ENCODE measurements at places on chromosomes 1 and 21. TPM values are rescaled to one million over a fixed set of nuclear protein-coding genes. Genes with fewer than 3 reads are reported as not detected.

DNA sequence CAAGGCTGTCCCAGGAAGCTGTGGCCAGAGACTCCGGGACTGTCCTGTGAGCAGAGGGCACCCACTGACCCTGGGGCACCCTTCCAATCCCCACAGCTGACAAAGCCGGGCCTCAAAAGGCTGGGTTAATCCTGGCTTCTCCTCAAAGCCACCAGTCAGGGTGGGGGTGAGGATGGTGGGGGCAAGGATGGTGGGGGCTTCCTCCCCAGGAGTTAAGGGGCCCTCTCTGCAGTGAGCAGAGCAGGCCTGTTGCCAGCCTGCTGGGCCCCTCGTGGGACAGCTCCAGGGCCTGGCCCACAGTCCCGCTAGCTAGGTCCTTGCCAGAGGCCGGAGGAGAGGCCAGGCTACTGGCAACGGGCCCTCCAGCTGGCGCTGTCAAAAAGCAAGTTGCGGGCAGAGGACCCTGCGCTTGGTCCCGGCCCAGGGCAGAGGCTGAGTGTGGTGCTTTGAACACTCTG is 37.9 kb upstream of the CCDC27 start:
- DNase-seq = no peak

- no peak for DNase-seq
Observed at GRCh38 chr1:64598100-64598571, 128.2 kb downstream of the CACHD1 start.

GRCh38 chr1:85862456-85862855 is 154.2 kb upstream of the ZNHIT6 start:
- DNase-seq = no peak

DNA sequence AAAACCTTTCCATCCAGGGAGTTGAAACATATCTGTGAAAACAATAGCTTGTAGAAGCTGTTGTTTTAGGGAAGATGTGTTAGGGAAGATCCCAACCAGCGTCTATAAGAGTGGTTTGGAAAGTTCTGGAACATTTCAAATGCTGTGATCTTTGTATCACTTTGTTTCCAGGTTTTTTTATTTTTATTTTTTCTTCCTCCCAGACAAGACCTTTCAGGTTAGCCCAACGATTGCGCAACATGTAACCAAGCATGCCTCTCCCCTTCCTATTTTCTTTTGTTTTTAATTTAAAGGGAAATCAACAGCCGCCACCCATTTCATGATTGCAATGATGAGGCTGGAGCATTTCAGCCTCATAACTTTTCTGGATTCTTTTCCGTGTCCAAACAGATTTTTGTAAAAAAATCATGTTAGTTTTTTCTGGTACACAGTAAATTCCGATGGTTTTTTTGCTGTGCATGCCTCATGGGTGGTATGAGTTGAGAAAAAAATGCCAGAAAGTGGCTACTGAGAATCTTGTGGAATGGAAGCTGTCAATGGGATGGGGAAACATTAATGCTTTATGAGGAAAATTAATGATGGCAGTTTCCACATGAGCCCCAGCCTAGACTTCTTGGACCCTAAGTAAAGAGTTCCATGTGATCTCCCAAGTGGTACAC is 109.3 kb downstream of the RUNX1 start:
- no peak for DNase-seq

DNA sequence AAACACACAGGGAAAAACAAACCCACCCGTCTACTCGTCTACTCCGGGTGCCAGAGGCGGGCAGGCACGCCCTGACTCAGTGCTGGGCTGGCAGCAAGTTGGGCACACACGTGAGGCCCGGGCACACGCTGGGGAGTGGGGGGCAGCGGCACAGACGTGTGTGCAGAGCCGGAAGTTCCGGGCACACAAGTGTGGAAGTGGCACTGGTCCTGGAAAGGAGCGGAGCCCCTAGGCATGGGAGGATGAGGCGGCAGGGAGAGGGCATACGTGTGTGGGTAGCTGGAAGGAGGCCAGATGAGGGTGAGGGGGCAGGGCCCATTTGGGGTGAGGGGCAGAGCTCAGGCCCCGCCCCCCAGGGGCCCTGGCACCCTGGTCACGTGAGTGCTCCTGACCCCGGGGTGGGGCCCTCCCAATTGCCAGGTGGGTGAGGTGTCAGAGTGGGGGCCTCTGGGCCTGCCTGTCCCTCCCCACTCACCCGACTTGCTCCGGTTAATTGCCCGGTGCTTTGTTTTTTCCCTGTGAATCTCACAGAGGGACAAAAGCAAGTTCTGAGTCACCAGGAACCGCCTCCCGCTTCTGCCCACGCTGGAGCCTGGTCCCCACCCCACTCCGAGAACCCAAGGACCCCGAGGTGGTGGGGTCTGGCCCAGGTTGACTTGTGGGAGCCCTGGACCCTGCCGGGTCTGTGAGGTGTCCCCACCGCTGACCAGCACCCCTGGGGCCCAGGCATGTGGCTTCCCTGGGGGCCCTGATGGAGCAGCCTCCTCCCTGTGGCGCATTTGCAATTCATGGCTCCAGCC is 104.8 kb upstream of the CASZ1 start:
- DNase-seq = no peak

DNA sequence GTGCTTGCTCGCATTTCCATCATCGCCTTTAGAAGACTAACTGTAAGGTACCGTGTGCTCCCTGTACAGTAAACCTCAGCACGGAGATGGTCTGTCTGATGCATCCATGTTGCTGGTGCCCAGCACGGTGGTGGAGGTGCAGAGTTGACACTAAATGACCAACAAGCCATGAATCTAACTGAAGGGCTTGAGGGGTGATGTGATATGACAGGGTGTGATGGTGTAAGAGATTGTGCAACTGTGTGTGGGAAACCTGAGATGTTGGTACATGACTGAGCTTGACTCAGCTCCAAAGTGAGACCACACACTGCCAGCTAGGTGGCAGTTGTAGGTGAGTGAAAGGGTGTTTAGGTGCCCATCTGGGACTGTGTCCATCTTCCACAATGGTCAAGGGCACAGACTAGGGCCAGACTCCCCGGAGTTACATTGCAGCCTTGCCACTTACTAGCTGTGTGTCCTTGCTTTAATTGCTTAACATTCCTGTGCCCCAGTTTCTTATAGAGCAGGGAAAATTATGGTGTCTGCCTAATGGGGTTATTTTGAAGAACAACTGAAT is 21.4 kb downstream of the SLC2A1 start:
- no peak for DNase-seq

DNA sequence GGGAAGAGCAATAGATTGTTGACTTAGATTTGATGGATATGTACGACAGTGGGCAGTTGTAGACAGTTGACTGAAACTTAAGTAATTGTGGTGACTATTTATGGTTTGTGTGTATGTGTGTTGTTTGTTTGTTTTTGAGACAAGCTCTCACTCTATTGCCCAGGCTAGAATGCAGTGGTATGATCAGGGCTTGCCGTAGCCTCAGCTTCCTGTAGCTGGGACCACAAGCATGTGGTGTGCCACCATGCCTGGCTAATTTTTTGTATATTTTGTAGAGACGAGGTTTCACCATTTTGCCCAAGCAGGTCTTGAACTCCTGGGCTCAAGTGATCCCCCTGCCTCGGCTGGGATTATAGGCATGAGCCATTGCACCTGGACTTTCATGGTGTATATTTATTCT is 9.8 kb downstream of the SDHC start:
- DNase-seq = peak; percentile 67

DNA sequence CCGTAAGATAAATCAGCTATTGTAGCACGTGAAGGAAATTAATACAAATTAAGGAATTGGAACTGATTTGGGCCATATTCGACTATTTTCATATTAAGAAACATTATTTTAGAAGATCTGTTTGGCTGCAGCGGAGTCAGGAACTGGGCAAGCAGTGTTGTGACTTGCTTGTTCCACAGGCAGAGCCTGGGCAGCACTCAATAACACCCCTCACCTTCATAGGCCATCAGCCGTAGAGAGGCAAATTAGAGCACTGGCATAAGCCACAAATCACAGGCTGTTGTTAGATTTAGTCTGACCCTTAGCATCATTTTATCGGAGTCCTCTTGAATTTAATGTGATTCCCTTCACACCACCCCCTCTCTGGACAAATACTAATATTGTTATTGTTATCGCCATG is 72.8 kb downstream of the PBX1 start:
- DNase-seq = no peak

- DNase-seq = no peak
Observed at GRCh38 chr1:33886496-33886895, 22.6 kb downstream of the HMGB4 start.

DNA sequence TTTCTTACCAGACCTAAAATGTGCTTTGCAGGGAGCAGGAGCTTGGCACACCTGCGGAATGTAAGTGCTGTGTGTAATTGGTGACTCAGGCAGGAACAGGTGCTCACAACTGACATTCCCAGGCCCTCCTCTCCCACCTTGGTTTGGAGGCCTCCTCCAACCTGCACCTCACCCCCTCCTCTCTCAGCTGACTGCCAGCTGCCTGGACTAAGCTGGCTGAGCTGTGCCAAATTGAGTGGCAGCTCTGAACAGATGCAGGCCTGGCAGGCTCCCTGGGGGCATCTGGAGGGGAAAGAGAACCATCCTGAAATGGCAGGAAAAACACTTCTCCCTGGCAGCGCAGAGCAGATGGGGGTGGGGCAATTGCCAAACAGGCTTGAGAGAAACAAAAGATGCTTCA is 91.7 kb upstream of the PGBD5 start:
- DNase-seq = no peak

GRCh38 chr1:152747831-152748230 is 10.0 kb upstream of the KPRP start:
- no peak for DNase-seq

GRCh38 chr1:59143133-59143487 is 153.8 kb upstream of the FGGY start:
- DNase-seq = no peak

DNA sequence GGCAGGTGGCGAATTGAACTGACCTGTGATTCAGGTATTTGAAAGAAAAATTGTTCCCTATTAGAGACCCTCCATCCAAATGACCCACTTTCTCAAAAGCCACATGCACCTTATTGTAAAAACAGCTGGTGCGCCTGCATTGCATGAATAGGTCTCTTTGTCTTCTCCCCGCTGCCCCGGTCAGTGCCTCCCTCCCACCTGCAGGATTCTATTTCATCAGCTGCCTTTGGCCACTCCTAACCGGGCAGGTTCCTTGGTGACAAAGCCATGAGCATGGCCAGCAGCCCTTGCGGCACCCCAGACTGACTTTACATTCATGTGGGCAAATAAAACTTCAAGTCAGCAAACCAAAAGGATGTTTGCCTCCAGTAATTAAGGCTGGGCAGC is 6.4 kb downstream of the TMPRSS3 start:
- no peak for DNase-seq

GRCh38 chr1:212503714-212504113 is 71.0 kb downstream of the NENF start:
- no peak for DNase-seq

- no peak for DNase-seq
Observed at GRCh38 chr1:15341634-15342407, 67.9 kb upstream of the EFHD2 start.

DNA sequence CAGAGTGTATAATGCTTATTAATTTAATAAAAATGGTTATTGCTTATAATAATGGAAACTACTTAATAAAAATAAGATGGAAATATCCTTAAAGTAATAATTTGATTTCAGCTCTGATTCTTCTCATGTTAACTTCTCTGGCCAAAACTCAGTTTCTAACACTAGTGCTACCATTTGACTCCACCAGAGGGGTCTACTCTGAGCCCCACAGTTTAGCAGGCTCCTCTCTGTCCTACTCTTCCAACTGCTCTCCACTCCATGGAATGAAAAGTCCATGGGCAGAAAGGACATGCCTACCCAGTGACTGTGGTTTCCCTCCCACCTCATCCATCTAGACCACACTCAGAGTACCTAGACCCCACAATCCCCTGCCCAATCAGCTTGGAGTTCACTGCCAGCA is 489.1 kb upstream of the CAMK1G start:
- DNase-seq = no peak

DNA sequence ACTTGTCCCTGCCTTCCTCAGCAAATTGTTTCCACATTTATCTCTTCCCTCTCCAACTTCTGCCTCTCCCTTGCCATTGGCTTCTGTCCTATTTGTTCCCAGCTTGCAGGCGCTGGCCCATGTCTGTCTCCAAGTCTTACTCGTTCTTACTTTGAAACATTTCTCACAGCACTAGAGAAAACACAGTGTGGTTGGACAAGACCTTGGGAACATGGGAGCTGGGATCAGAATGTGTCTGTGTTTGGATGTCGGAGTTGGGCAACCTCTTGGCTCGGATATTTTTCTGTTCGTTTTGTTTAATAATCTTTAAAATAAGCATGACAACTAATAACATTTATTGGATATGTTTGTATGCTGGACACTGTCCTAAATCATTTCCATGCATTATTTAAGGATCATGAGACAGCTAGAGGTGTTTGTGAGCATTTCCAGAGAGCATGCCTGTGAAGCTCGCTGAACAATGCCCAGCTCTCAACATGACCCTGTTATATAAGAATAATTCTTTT is 5.9 kb upstream of the BRWD1 start:
- DNase-seq = no peak

GRCh38 chr1:23417570-23417969 is 7.0 kb downstream of the TCEA3 start:
- no peak for DNase-seq

GRCh38 chr21:44273046-44273445 is 11.3 kb upstream of the DNMT3L start:
- no peak for DNase-seq

DNA sequence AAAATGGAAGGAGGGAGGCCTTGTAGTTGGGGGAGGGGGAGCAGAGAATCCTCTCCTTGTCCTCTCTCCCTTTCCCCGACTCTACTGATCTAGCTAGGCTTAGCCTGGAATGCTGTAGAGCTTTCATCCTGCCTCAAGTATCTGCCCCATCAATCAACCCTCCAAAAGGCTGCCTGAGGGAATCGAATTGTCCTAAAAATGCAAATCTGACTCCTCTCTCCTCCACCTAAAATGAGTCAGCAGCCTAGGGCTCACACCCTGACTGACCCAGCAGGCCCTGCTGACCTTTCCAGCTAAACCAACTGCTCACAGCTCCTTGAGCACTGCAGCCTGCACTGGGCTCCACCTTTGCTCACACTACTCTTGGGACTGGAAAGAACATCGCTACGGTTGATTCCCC is 2.8 kb downstream of the HPDL start:
- no peak for DNase-seq

LCE2A gene
- total RNA-seq = not detected

VANGL1 gene
- total RNA-seq = 14.1 TPM

AGBL4 gene
- not detected for total RNA-seq

MEAF6 gene
- total RNA-seq = 73.0 TPM

TMEM82 gene
- not detected for total RNA-seq

GADD45A gene
- total RNA-seq = 21.7 TPM

JUN gene
- total RNA-seq = 110 TPM

TNFRSF4 gene
- 1.6 TPM for total RNA-seq

TCHH gene
- not detected for total RNA-seq

FCMR gene
- 56.8 TPM for total RNA-seq

TEKT2 gene
- not detected for total RNA-seq

SF3B4 gene
- total RNA-seq = 102 TPM

TLCD4 gene
- total RNA-seq = not detected

HES2 gene
- 0.05 TPM for total RNA-seq

LCE6A gene
- total RNA-seq = not detected
